NCI-H345 (cell line): ENCODE measurements at places on chromosomes 13 and 19.

GRCh38 chr19:30074741-30075715 is 133.0 kb downstream of the URI1 start:
- DNase-seq = no peak

GRCh38 chr13:64753233-64754000 is 2476.7 kb downstream of the PCDH9 start:
- no peak for DNase-seq

GRCh38 chr19:14835011-14835410 is at the start of the genes OR7A5 and OR7C1:
Gene OR7A5, minus strand, starts transcription at chr19:14835185. Its CDS starts 6,944 bp downstream, at chr19:14828241.
Gene OR7C1, minus strand, starts transcription at chr19:14835185. Its CDS starts 35,049 bp downstream, at chr19:14800136.
- no peak for DNase-seq

GRCh38 chr19:34306213-34306661 is 51.9 kb downstream of the GARRE1 start:
- no peak for DNase-seq

DNA sequence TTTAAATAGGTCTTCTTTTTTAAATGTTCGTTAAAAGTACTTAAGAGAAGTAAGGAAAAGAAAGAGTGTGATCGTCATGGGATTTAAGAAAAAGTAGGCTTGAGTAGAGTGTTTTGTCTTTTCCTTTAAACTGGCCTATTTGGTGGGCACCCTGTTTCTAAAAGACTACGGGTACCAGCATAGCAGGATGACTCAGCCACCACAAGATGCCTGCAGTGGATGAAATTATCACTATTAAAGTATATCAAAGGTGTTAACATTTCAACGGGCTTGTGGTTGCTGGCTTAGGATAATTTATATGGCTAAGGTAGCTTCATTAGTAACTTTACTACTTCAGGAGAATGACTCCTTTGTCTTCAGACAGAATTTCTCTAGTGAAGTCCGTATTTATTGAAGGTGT is 112.6 kb downstream of the STARD13 start:
- no peak for DNase-seq

DNA sequence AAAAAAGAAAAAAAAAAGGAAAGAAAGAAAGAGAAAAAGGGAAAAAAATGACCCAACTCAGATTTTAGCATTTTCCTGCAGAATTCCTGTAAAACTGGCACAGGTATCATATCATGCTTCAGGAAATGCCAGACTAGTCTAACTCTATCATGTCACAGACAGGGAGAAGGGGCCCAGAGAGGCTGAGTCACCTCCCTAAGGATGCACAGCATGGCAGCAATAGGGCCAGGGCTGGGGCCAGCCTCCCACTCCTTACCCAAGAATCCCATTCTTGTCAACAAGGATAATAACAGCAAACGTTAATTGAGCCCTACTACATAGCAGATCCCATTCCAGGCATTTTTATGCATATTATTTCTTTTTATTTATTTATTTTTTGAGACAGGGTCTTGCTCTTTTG is 8.5 kb downstream of the GPR4 start:
- DNase-seq = no peak

DNA sequence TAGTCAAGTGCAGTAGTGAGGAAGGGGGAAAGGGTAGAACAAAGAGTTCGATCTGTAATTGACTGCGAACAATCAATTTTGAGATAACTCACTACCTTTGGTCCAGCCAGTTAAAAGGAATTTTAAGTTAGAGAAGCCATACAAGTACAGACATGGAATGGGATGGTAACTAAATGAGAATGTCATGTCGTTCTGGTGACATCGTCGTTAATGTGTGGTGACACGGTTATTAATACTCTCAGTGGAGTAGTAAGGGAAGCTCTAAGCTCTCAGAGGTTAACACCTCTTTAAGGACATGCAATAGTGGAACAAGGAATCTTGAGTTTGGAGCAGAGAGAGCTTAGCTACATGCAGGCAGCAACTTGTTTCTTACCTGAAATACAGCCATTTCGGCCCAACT is 154.9 kb upstream of the KLF12 start:
- peak; percentile 8 for DNase-seq

- DNase-seq = no peak
These were observed 541.0 kb downstream of the FGF9 start for GRCh38 chr13:22211876-22212275.

GRCh38 chr19:47094557-47095475 is 18.8 kb downstream of the ZC3H4 start:
- no peak for DNase-seq

- no peak for DNase-seq
These were observed 138.5 kb downstream of the KLF12 start for GRCh38 chr13:73995736-73996135.

DNA sequence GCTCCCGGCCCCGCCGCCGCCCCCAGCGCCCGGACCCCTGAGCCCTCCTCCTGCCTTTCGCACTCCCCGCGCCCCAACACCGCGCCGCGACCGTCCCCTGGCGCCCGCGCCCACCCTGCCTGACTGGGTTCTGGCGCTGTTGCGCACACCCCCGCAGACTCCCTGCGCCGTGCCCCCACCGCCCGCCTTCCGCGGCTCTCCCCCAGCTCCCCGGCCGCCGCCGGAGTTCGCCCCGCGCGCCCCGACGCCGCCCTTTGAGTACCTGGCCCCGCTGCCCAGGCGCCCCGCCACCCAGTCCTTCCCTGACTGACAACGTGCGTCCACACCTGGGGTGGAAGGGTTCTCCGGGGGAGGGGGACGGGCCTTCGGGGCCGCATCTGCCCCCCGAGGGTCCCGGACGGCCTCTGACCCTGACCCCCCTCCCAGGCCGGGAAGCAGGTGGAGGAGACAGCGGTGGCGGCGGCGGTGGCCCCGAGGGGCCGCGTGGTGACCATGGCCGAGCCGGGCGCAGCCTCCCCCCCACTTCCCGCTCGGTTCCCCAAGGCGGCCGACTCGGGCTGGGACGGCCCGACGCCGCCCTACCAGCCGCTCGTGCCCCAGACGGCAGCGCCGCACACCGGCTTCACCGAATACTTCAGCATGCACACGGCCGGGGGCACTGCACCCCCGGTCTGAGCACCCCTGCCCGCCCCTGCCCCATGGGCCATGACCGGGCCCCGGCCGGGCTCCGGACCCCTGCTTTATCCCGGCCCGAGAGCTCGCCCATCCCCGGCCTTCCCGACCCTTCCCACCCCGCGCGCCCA is 1.4 kb upstream of the MEGF8 start:
- DNase-seq = no peak

DNA sequence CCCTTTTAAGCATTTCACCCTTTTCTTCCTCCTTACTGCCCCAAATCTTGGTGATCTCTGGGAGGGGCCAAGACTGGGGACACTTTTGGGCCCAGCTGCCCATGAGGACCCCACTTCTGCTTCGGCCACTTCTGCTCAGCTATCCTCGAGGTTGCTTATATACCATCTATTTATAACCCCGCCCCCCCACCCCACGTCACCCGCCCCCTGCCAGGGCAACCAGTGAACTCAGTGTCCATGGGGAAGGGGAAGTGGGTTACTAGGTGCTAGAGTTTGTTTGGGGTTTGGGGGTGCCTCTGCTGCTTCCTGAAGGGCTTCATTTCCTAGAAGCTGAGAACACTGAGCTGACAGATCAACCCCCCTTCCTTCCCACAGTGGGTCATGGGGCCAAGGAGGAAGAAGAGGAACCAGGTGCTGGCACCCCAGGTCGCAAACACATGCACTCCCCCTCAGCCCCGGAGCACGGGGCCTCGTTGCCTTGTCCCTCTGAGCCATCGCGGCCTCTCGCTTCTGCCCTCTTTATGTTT is 6.1 kb upstream of the ADGRE5 start:
- no peak for DNase-seq

- DNase-seq = no peak
These were observed 30.9 kb downstream of the RNASEH2B start for GRCh38 chr13:50940509-50940908.

DNA sequence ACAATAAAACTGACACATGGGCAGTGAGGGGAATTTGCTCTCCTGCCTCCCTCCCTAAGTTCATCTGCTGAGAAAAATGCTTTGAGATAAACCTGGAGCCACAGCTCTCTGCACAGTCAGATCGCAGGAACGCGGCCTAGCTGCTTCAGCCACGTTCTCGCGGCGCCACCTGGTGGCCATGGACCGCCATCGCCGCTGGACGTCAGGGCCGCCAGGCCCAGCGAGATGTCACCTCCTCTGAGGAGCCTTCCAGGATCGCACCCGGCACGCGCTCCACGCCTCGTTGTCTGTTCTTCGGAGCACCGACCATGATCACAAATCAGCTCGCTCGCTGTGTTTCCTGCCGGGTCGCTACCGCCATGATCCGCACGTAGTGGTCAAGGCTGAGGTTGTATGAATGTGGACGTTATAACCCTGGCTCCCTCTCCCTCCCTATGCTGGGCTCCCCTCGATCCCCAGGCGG is 20.6 kb upstream of the USP29 start:
- DNase-seq = no peak

DNA sequence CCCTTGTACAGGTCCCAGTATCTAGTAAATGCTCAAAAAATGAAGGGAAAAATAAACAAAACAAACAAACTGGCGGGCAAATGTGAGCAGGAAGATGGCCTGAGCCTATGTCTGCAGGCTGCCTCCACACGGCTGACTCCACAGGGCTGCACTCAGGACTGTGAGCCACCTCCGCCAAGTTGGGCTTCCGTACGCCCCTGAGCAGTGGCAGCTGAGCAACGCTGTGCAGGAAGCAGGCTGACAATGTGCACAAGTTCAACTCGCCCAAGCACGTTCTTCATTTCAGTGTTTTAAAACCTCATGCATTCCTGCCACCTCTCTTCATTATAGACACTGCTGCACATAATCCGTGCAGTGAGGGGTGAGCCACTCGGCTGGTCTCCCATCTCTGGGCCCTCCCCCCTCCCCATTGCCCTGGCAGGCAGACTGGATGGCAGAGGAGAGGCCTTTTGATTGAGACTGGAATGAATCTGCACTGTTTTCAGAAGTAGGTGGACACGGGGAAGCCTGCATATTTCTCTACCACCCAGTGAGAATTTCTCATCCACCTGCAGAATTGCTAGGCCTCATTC is 915.3 kb downstream of the UQCRFS1 start:
- DNase-seq = no peak

DNA sequence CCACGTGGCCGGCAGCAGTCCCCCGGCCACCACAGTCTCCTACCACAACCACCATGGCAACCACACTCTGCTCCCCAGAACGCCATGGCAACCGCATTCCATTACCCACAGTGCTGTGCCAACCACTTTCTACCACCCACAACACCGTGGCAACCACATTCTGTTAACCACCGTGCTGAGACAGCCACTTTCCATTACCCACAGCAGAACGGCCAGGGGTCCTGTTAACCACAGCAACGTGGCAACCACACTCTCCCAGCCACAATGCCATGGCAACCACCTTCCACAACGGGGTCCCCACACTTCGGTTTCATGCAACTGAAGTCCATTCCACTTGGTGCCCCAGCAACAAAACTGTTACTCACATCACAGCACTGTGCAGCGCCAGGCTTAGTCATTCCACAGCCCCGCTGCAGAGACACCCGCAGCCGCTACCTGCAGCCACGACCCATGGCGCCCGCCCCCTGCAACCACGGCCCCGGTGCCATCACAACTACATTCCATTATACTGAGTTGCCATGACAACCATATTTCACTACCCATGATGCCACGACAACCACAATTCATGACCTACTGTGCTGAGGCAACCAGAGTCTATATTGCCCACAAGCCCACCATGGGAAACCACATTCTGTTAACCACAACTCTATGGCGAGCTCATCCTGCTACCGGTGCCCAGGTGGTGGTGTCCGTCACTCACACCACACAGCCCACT is 10.0 kb downstream of the DPF1 start:
- no peak for DNase-seq

DNA sequence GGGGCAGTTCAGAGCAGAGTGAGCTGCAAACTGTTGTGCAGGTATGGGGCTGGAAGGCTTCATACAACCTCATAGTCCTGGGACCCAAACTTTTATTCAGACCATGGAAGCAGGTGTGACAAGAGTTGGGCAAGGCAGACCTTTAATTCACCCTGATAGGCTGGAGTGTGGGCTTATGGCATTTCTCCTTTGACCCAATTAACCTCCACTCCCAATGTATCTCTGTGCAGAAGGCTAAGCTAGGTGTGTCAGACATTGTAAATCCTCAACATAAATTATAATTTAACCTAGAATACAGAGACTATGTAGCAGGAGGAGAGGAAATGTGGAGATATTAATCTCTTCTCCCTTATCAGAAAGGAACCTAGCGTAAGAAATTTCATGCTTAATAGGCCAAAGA is 12.2 kb upstream of the OR10H2 start:
- DNase-seq = no peak

GRCh38 chr19:35935911-35936737 is at the start of gene LRFN3:
Gene LRFN3, plus strand, starts transcription at chr19:35936374. Its CDS starts 3,052 bp downstream, at chr19:35939426.
- DNase-seq = peak; percentile 96

GRCh38 chr13:30107521-30108136 is 199.7 kb downstream of the KATNAL1 start:
- DNase-seq = no peak

- no peak for DNase-seq
These were observed 8.8 kb downstream of the YIPF2 start for GRCh38 chr19:10919352-10920287.

- no peak for DNase-seq
These were observed 27.9 kb downstream of the PLEKHJ1 start for GRCh38 chr19:2207991-2208860.

DNA sequence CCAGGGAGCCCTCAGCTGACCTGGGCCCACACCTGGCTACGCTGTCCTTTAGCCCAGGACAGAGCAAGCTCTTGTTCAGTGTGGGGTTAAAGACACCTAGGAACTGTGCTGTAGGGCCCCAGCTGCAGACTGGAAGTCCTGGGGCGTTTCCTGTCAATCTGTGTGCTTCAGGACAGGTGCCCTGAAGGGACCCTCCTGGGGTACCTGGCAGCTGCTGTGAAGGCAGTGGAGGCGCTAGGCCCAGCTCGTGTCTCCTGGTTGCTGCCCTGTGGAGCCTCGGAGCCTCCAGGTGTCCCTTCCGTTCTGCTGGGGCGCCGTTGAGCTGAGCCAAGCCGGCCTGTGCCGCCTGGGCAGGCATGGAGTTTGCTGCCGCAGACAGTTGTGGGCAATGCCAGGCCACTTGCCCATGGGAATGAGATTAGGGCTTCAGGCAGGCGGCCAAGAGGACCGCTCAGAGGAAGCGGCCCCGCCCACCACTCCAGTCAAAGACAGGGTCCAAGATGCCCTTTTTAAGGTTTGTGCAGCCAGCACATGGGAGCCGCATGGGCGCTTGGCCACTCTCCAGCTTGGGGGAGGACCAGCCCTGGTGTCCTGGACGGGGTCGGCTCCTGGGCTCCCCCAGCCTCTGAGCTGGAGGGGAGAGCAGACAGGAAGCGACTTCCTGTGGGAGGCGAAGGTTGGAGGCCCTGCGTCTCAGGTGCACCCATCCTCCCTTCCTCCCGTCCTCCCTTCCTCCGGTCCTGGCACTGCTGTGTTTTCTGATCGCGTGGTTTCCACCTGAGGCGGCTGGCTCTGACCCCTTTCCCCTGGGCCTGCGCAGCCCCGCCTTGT is 4.0 kb downstream of the PTBP1 start:
- no peak for DNase-seq

DNA sequence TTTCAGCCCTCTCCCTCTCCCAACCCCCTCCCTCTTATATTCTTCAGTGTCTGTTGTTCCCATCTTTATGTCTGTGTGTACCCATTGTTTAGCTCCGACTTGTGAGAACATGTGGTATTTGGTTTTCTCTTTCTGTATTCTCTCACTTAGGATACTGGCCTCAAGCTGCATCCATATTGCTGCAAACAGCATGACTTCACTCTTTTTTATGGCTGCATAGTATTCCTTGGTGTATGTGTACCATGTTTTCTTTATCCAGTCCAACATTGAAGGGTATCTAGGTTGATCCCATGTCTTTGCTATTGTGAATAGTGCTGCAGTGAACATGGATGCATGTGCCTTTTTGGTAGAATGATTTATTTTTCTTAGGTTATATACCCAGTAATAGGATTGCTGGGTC is 17.8 kb downstream of the NHLRC3 start:
- DNase-seq = no peak

- peak; percentile 80 for DNase-seq
These were observed at the start of gene FSD1 for GRCh38 chr19:4304538-4305256. Gene FSD1, plus strand, starts transcription at chr19:4304598. Its CDS starts 149 bp downstream, at chr19:4304747.
